Suprapubic skin (tissue), 4 donors: ENCODE measurements at places on chromosomes 13 and 19. TPM values are rescaled to one million over a fixed set of nuclear protein-coding genes. Genes with fewer than 3 reads are reported as not detected.

DCT gene
- 91.9 TPM for total RNA-seq

ASPDH gene
- not detected for total RNA-seq

KLK12 gene
- total RNA-seq: 5.0 TPM

- DNase-seq: no peak
- H3K27me3 ChIP-seq: no peaks in the 10 kb centered on the region
- H3K4me1 ChIP-seq: peaks cover 97% of the 10 kb centered on the region
- H3K4me3 ChIP-seq: no peak overlapping the region
- H3K36me3 ChIP-seq: no peaks in the 10 kb centered on the region
- peak overlapping the region; percentile 90 for H3K27ac ChIP-seq
Measured at GRCh38 chr19:13037161-13037560, 41.9 kb downstream of the NFIX start.

GRCh38 chr19:58396691-58397532 lies 1.5 kb downstream of the RNF225 start:
- H3K36me3 ChIP-seq: peaks cover 26% of the 10 kb centered on the region
- peak overlapping the region; percentile 47 for H3K4me3 ChIP-seq
- peaks cover 46% of the 10 kb centered on the region for H3K4me1 ChIP-seq
- no peak overlapping the region for H3K27ac ChIP-seq
- peaks cover 18% of the 10 kb centered on the region for H3K27me3 ChIP-seq

IGSF23 gene
- total RNA-seq: not detected

RPL36 gene
- 796 TPM for total RNA-seq
